ENCODE measurements at places on chromosomes 5 and 9.

DNA sequence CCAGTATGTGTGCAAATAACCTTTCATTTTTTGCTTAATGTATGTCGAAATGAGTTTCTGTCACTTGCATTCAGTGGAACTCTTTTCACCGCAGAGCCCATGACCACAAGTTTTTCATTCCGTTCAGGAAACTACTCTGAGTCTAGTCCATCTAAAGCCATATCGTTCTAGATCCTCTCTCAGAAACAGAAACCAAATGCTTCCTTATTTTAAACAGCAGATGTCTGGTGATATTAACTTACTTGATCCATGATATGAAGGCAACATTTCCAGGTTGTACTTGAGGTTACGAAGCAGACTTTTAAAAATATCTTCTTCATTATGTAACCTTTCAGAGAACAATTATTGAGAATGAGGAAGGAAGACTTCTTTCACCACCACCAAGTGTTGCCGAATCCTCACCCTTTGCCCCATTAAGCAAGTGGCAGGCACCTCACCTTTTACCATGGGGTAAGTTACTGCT, 72.4 kb upstream of the GNAQ start:
- peak; percentile 96 for DNase-seq

DNA sequence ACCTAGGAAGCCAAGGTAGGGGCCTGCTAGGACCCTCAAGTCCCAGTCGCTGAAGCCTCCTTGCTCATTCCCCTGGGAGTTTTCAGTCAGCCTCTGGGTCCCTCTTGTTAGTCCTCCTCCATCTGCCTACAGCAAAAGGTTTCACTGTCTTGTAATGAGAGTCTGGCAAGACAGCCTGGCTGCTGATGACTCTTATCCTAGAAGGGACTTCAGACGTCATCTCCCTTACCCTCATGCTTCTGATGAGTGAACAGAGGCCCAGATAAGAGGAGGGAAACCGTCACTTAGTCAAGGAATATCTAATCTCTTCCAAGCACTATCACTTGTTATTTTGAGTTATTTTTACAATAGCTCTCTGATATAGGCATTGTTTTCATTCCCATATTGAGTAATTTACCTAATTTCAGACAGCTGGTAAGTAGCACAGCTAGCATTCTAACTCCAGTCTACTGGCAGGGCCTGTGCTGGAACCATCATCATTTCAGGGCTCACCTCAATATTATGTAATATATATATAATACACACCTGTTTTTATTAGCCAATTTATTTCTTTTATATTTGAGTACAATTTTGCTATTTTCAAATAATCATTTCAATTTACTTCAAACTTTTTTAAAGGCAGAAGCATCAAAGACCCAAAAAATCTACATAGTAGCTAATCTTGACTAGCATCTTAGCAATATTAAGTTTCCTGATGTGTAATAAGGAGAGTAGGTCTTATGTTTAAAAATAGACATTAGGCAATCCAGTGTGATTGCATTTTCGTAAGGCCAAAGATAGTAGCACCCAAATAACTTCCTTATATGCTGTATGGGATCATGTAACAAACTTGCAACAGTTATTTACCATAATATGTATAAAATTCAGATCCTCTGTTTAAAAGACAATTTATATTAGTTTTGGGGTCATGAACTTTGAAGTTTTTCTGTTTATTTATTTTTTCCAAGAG, 7.9 kb downstream of the CMYA5 start:
- peak; percentile 90 for DNase-seq

DNA sequence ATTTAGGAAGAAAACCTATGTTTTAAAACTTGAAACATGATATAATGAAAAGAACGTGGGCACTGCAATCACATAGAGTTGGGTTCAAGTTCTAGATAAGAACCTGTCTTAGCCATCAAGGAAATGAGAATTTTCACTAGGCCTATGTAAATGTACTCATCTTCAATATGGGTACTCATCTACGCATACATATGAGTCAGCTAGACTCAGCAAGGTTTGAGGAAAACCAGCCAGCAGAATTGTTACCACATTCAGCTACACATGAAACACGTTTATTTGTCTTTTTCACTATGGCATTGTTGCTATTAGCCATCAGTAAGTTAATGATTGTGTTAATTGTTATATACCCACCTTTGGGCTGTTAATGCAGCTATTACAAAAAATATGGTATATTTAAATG, 146.3 kb downstream of the CHSY3 start:
- no peak for DNase-seq

DNA sequence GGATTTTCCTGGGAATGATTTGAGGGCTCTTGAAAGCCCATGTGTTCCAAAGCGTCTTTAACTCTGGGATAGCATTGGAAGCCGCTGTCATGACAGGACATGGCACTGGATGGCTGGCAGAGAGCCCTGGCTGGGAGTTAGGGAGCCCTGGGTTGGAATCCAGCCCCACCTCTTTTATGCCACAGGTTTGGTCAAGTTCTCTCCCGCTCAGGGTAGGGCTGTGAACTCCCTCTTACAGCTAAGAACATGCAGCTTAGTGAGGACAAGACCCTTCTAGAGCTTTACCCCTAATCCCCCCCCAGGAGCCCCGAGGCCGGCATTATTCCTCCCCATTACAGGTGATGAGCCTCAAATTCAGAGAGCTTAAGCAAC, 37.2 kb downstream of the OLFML2A start:
- DNase-seq: no peak

- no peak for DNase-seq
These were observed 78.8 kb downstream of the FBXL17 start for GRCh38 chr5:108303086-108303485.

DNA sequence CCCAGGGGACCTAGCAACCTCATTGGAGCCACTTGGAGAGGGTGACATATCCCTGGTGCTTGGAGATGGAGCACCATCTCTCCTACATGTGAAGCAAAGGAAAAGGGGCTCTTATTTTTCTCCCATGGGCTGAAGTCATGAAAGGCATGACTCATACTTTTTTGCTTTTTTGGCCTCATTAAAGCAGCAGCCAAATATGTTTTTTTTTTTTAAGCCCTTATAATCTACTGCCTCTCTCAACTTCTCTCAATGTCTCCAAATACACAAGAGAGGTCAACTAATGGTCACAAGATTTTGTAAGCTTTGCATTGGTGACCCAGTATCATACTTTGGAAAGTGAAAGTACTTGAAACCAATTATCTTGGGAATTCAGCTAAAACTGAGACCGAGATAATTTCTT, 1.6 kb upstream of the CFAP90 start:
- DNase-seq: no peak

GRCh38 chr5:178429156-178429468, 161.1 kb downstream of the COL23A1 start:
- no peak for DNase-seq

GRCh38 chr5:6914347-6914746, 201.1 kb downstream of the TENT4A start:
- no peak for DNase-seq

GRCh38 chr9:71741926-71742648, 26.2 kb downstream of the CEMIP2 start:
- no peak for DNase-seq

GRCh38 chr5:135425641-135426040, 21.5 kb downstream of the DCANP1 start:
- DNase-seq: peak; percentile 87

DNA sequence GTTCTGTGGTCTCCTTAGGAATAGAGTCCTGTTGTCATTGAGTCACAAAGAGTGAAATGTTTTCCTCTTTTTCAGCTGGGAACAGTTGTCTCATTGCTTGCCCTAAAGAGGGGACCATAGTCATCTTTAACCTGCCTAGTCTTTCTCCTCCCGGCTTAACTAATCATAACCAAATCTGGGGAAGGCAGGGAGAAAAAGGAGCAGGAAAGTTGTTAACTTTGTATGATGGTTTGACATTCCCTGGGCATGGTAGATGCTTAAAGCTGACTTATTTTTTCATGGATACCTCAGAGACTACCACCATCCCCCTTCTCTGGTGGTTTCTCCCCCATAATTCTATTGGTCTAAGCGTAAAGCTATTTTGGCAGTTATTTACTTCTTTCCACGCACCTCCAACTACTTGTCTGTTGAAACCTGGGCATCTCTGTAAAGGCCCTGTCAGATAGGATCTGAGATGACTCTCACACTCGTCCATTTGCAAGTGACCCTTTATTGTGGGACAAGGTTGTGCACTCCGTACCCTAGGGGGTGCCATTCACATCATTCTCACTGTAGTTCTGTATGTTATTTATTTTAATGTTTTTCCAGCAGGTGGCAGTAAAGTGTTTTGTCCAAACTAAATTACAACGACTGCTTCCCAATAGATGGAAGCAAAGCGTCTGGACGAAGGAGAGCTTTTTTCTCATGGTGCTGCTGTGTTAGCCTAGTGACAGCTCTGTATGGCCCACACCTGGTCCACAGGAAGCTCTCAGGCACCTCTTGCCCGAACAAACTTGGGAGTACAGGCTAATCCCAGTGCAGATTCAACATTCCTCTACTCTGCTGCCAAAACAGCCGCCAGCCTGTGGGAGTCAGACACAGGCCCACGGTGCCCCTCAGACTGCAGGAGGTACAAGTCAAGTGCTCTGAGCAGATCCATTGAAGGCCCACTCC, 3.0 kb upstream of the FAM13B start:
- peak; percentile 92 for DNase-seq

DNA sequence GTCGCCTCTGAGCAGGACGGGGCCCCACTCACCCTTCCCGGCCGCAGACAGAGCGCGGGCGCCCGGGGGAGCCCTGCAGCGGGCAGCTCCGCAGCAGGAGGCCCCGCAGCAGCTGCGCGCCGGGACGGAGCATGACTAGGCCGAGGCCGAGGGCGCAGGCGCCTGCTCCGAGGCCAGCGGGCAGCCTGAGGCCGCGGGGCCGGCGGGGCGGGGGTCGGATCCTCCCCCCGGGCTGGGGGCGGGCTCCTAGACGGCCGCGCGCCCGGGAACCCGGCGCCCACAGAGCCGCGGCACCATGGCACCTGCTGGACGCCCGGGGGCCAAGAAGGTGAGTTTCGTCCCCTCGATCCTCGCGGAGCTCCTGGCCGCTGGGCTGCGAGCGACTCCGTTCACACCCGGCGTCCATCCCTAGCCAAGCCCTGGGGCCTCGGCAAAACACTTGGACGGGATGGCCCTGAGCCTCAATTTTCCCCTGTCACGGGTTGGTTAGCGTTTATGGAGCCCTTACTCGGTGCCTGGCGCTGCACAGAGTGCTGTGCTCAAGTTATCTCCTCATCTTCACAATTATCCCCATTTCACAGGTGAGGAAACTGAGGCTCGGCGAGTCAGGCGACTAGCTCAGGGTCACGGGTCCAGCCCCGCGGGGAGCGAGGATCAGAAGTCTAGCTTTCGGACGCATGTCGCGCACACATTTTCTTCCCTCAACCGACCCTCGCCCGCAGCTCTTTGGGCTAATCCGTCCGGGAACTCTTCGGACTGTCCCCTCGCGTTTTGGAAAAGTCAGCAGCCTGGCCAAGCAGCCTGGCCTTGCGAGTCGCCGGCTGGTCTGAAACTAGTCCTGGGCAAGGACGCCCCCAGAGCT, at the start of the genes BHMT2 and DMGDH:
TSS of gene BHMT2 (plus strand) at position 280 of the 862 bp plus-strand sequence. CDS start at position 296, 16 bp downstream.
TSS of gene DMGDH (minus strand) at position 187 of the 862 bp plus-strand sequence. CDS start at position 133, 54 bp downstream.
- DNase-seq: no peak

GRCh38 chr9:122403381-122404000, 32.7 kb downstream of the PTGS1 start:
- DNase-seq: no peak

GRCh38 chr5:176616511-176616910, 6.6 kb upstream of the GPRIN1 start:
- DNase-seq: no peak

GRCh38 chr9:128863647-128864046, 18.1 kb downstream of the KYAT1 start:
- peak; percentile 49 for DNase-seq

DNA sequence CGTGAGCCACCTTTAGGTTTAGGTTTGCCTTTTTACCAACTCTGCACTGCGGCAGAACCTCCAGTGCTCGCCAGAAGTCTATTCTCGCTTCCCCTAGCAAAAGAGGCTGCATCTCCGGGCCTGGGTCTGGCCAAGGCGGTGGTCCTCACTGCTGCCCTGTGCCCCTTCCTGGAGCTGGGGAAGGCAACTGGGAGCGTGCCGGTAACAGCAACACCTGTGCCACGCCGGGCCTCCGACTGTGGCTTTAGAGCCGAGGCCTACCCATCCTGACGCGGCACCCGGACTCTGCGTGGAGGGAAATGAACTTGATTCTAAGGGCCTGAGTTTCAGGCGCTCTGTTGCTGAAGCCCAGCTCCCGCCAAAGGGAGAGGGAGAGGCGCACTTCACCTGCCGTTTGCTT, 82.4 kb upstream of the SPATA31C2 start:
- no peak for DNase-seq

- no peak for DNase-seq
These were observed 40.9 kb downstream of the RFK start for GRCh38 chr9:76353280-76353679.

- no peak for DNase-seq
These were observed 6.6 kb downstream of the ANKDD1B start for GRCh38 chr5:75617736-75618352.

DNA sequence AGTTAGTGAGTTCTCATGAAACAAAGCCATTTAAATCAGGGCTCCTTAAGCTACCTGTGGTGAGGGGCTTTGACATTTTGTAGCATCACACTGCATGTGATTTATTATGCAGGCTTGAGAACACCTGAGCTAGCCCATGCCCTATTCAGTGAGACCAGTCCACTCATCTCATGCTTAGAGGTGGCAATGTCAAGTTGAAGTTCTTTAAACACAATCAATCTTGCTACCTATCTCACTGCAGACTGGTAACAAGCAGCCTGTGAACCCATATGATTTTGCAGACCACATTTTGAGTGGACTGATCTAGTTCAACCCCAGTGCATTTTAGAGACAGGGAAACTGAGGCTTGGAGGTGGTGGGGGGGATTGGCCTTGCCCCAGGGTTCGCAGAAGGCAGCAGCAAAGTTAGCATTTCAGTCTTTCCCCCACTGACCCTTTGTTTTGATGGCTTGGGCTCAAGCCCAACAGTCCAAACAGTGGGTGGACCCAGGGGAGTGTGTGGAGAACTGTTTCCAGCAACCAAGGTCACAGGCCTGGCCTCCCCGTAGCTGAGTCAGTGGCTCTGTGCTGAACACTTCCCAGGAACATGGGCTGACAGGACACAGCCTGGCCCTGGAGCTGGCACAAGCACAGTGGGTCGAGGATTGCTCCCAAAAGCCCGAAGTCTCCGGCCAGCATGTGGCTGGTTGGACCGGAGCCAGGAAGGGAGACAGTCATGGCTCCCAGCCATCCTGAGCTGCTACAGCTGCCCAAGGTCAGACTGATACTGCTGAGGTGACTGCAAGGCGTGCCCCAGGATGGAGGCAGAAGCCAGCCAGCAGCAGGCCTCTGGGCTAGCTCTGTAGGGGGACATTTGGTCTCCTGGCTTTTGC, 95.3 kb downstream of the RGS3 start:
- no peak for DNase-seq

DNA sequence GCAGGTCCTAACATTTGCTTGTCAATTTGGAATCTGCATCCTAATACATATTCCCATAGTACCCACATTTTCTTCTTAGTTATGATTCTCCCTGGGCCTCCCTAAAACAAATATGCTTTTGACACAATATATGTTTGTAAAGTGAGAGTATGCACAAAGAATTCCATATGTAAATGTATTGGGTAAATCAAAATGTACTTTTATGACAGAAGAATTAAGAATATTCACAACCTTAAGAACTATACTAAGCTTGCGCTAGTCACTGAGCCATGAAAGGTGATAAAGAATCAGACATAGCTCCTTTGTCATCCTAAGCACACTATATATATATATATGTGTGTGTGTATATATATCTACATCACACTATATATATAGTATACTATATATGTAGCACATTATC, 438.5 kb downstream of the ACTL7B start:
- no peak for DNase-seq

Measured in AML-193 (cell line).